Activated CD4-positive, alpha-beta T cell treated with anti-CD3 and anti-CD28 coated beads, Interleukin-2, amount 50 U/mL, for 24 hours (primary cell): ENCODE measurements at places on chromosomes 2 and 18.

DNA sequence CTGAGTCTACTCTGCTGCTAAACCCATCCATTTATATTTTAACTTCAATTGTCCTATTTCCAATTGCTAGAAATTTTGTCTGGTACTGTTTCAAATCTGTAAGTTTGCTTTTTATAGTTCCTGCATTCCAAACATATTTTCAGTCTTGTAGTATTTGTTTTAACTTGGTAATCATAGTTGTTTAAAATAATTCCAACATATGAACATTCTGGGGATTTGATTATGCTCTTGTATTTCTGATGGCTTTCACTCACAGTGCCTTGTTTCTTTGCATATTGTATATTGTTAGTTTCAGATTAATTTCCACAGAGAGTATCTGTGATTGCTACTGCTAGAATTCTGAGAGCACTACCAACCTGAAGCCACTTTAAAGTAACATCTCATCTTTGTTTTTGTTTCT is 202.4 kb downstream of the ETAA1 start:
- DNase-seq: no peak

- no peak for DNase-seq
Observed at GRCh38 chr2:46519265-46519664, 39.9 kb downstream of the TMEM247 start.

- no peak for DNase-seq
Observed at GRCh38 chr2:220445429-220446105, 818.1 kb downstream of the SLC4A3 start.

DNA sequence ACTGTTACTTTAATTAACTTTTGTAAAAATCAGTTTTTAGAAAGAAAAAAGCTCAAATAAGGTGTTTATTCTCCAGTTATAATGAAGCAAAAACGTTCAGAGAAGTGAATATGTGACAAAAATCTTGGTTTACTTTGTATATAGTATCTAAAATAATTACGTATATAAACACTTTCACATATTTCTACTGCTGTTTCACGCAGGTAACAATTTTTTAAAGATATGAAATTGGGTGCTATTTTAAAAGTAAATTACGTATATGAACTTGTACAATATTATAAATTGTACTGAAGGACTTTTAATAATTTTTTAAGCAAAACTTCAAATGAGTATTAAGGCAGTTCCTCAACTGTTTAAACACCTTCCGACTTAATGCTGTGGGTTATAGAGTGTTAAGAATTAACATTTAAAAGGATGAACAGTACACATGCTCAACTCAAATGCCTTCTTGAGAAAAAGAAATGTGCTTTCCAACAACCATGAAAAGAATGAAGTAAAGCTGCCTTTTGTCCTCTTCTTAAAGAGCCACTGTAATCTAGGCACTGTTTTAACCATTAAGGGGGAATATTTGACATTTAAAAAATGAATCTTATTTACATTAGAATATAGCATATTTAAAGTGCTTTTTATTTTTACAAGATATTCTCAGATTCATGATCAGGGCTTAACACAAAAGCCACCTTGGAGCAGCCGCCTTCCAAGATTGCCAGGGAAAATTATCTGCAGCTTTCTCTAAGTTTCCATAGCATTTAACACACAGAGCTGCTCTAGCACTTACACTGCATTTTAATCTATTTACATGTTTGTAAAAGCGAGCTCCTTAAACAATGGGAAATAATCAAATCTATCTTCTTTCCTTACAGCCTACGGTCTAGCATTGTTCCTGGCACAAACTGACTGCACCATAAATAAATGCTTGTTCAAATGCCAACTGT is 56.5 kb upstream of the CDKL4 start:
- no peak for DNase-seq

GRCh38 chr18:78672862-78673446 is 306.7 kb upstream of the SALL3 start:
- DNase-seq: no peak

GRCh38 chr2:10883066-10883465 is 28.7 kb upstream of the KCNF1 start:
- DNase-seq: no peak

DNA sequence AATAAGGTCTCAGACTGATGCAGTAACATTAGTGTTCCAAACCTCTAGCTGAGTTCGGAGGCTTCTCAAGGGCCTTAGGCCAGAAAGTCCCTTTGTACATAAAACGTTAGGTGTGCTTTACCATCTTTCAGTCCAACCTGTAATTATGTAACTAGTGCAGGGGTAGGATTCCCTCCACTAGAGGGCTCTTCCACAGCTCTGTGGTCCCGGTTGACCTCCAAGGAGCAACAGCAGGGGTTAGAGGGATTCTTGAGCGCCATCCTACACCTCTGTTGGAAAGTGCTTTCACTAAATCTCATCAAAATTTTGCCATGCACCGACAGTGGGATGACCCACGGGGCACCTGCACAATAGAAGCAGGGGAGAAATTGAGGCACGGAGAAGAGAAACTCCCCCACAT is 155.8 kb upstream of the LRP1B start:
- DNase-seq: no peak

GRCh38 chr18:13726972-13727331 is 479 bp downstream of the RNMT start:
- DNase-seq: no peak

- no peak for DNase-seq
Observed at GRCh38 chr18:79847606-79848293, 50.0 kb downstream of the KCNG2 start.
